Activated CD8-positive, alpha-beta T cell treated with anti-CD3 and anti-CD28 coated beads, Interleukin-2, amount 10 ng/mL, durations not matched to agents 7 days and 5 days (primary cell): ENCODE measurements at places on chromosomes 13 and 19.
A peak's percentile ranks its signal among the peaks of the same experiment; 100 is the strongest.

DNA sequence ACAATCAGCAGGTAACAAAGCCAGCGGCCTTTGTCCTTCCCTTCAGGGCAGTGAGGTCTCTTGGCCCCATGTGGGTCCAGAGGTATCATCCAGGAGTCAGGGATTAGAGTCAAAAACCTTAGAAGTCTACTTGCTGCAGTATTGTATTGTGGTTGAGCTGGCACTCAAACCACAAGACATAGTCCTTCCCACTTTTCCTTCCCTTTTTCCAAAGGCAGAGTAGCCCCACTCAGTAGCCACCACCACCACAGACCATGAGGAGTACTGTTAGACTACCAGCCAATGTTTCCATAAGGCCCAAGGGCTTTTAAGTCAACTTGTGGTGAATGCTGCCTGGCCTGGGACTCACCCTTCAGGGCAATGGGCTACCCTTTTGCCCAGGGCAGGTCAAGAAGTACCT, 27.1 kb upstream of the CCNA1 start:
- H3K4me3 ChIP-seq = no peak overlapping the region
- no peak overlapping the region for H3K27ac ChIP-seq
- H3K36me3 ChIP-seq = no peaks in the 10 kb centered on the region
- no peak for DNase-seq

DNA sequence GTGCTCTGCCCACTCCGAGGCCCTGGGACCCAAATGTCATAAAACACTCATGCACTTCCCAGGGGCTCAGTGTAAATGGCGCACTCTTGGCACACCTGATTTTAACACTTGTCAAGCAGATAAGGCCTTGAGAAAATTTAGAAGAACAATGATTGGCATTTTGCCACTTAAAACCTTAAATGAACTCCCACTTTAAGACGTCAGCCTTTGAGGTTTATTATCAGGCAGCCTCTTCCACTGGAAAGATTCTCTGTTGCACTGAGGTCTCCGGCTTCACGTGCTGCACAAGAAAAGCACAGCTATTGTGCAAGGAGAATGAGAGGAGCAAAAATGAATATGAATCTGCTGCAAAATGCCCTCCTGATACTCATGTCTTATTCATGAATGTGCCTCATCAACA, 38.5 kb upstream of the ATP11A start:
- DNase-seq = no peak
- H3K36me3 ChIP-seq = no peaks in the 10 kb centered on the region
- no peaks in the 10 kb centered on the region for H3K4me1 ChIP-seq
- H3K4me3 ChIP-seq = no peak overlapping the region

- H3K27me3 ChIP-seq = peaks cover 4% of the 10 kb centered on the region
- no peaks in the 10 kb centered on the region for H3K36me3 ChIP-seq
- no peak overlapping the region for H3K4me3 ChIP-seq
- DNase-seq = no peak
- no peak overlapping the region for H3K27ac ChIP-seq
- no peaks in the 10 kb centered on the region for H3K4me1 ChIP-seq
Observed at GRCh38 chr13:112648101-112648500, 41.7 kb upstream of the ATP11A start.

GRCh38 chr13:95579303-95579702, 26.8 kb downstream of the CLDN10 start:
- no peaks in the 10 kb centered on the region for H3K36me3 ChIP-seq
- no peak for DNase-seq
- no peak overlapping the region for H3K4me3 ChIP-seq
- no peaks in the 10 kb centered on the region for H3K27me3 ChIP-seq

- H3K4me3 ChIP-seq = peak overlapping the region; percentile 95
- H3K27ac ChIP-seq = peak overlapping the region; percentile 100
- peaks cover 55% of the 10 kb centered on the region for H3K36me3 ChIP-seq
- no peaks in the 10 kb centered on the region for H3K27me3 ChIP-seq
- H3K4me1 ChIP-seq = peaks cover 48% of the 10 kb centered on the region
Observed at GRCh38 chr19:47111006-47111621, 2.5 kb downstream of the ZC3H4 start.

- no peak overlapping the region for H3K27ac ChIP-seq
- peaks cover 31% of the 10 kb centered on the region for H3K36me3 ChIP-seq
- no peak for DNase-seq
- H3K4me1 ChIP-seq = peaks cover 23% of the 10 kb centered on the region
- H3K27me3 ChIP-seq = no peaks in the 10 kb centered on the region
- H3K4me3 ChIP-seq = no peak overlapping the region
Observed at GRCh38 chr19:19040417-19040816, 7.0 kb downstream of the ARMC6 start.

GRCh38 chr19:16077984-16078758, 1.9 kb downstream of the TPM4 start:
- peaks cover 73% of the 10 kb centered on the region for H3K4me1 ChIP-seq
- peak overlapping the region; percentile 82 for H3K4me3 ChIP-seq
- peak overlapping the region; percentile 96 for H3K27ac ChIP-seq
- DNase-seq = peak; percentile 51

GRCh38 chr13:32476021-32476731, 48.2 kb upstream of the N4BP2L1 start:
- no peak overlapping the region for H3K27ac ChIP-seq
- H3K4me1 ChIP-seq = no peaks in the 10 kb centered on the region
- no peaks in the 10 kb centered on the region for H3K36me3 ChIP-seq
- no peak for DNase-seq
- no peak overlapping the region for H3K4me3 ChIP-seq
